NCI-H524 treated with DMSO at 0.1 percent for 48 hours (cell line): ENCODE measurements at places on chromosomes 3 and 15.
A peak's percentile ranks its signal among the peaks of the same experiment; 100 is the strongest.

GRCh38 chr3:168094877-168095610 lies 680 bp downstream of the GOLIM4 start:
- DNase-seq = no peak

DNA sequence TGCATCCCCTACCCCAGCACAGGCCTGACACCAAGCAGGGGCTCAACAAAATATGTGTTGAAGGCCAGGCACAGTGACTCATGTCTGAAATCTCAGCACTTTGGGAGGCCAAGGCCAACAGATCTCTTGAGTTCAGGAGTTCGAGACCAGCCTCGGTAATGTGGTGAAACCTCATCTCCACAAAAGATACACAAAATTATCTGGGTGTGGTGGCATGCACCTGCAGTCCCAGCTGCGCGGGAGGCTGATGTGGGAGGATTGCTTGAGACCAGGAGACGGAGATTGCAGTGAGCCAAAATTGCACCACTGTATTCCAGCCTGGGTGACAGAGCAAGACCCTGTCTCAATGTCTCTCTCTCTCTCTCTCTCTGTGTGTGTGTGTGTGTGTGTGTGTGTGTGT lies 30.7 kb upstream of the CYP11A1 start:
- DNase-seq = no peak

DNA sequence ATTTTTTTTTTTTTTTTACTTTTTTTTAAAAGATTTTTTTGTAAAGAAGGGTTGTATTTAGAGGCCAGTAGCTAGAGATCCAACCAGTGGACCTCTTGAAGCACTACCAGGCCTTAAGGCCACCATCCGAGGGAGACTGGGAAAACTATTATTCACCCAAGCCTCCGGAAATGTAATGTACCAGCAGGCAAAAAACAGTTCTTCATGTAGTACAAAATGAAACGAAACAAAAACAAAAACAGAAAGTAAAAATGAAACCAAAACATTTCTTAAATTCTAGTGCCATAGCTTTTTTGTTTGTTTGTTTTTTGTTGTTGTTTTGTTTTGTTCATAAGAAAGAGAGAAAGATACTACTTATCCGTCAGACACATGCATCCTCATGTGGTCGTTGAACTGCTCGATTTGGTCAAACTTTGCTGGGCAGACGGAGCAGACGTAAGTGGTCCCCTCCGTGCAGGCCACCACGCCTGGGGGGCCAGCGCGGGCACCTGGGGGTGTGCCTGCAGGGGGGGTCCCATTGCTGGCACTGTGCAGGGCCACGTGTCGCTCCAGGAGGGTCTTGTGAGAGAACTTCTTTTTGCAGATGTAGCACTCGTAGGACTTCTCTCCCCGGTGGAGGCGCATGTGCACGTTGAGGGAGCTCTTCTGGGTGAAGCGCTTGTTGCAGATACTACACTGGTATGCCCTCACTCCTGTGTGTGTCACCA lies 45.0 kb downstream of the TIGIT start:
- DNase-seq = no peak

GRCh38 chr3:125142420-125142778 lies 70.1 kb downstream of the SLC12A8 start:
- no peak for DNase-seq

- DNase-seq = no peak
Measured at GRCh38 chr3:74423867-74424266, 190.6 kb downstream of the CNTN3 start.

- no peak for DNase-seq
Measured at GRCh38 chr3:126216416-126216815, 36.0 kb upstream of the ALDH1L1 start.

- no peak for DNase-seq
Measured at GRCh38 chr3:179622023-179622422, 17.4 kb downstream of the NDUFB5 start.

DNA sequence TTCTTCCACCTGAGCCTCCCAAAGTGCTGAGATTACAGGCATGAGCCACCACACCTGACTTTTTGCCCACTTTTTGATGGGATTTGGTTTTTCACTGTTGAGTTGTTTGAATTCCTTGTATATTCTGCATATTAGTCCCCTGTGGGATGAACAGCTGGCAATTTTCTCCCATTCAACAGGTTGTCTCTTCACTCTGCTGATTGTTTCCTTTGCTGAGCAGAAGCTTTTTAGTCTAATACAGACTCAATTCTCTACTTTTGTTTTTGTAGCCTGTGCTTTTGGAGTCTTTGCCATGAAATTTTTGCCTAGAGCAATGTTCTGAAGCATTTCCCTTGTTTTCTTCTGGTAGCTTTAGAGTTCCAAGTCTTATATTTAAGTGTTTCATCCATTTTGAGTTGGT lies 62.7 kb upstream of the MFGE8 start:
- DNase-seq = no peak

GRCh38 chr15:48493763-48494225 lies 151.7 kb downstream of the FBN1 start:
- no peak for DNase-seq

DNA sequence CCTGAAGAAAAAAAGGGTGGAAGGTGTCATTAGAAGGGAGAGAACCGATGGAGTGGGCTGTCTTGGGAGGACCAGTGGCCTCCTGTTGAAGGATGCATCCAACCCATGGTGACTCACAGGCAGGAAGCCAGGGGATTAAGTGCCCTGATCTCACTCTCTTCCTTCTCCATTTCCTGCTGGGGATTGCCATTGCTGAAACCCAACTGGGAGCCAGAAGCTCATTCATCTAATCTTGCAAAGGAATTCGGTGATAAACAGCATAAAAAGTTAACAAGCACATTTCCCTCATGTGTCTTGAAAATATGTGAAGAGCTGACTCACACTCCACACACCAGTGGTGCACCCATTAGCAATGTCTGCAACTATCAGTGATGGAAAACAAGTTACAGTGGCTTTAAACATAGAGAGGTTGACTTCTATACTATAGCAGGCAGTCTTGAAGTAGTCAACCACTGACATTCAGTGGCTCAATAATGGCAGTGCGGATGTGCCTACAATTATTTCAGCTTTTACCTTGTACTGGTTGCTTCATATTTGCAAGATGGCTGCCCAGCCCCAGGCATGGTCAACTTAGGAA lies 12.8 kb upstream of the CSRNP1 start:
- DNase-seq = no peak

GRCh38 chr15:48898032-48898431 lies 20.1 kb downstream of the EID1 start:
- no peak for DNase-seq

- no peak for DNase-seq
Measured at GRCh38 chr15:88535100-88535499, 11.4 kb downstream of the DET1 start.

- no peak for DNase-seq
Measured at GRCh38 chr3:43854916-43855315, 164.2 kb downstream of the ABHD5 start.

- peak; percentile 83 for DNase-seq
Measured at GRCh38 chr3:128217702-128218547, 64.6 kb downstream of the EEFSEC start.

- DNase-seq = no peak
Measured at GRCh38 chr3:10892622-10893021, 76.6 kb downstream of the SLC6A11 start.

- DNase-seq = no peak
Measured at GRCh38 chr15:44015545-44016305, 179.3 kb downstream of the FRMD5 start.

DNA sequence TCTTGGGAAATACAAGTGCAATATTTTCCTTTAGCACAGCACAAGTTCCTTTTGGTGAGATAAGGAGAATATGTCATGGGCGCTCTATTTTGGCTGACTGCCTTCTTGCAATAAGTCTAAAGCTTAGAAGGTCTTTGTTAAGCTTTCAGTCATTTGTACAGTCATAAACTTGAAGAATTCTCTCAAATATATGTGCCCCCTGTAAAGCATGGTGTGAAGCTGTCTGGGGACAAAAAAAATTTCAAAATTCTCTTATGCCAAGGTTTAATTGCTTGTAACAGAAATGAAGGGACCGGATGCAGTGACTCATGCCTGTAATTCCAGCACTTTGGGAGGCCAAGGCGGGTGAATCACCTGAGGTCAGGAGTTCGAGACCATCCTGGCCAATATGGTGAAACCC lies 21.7 kb upstream of the ARID3B start:
- no peak for DNase-seq

DNA sequence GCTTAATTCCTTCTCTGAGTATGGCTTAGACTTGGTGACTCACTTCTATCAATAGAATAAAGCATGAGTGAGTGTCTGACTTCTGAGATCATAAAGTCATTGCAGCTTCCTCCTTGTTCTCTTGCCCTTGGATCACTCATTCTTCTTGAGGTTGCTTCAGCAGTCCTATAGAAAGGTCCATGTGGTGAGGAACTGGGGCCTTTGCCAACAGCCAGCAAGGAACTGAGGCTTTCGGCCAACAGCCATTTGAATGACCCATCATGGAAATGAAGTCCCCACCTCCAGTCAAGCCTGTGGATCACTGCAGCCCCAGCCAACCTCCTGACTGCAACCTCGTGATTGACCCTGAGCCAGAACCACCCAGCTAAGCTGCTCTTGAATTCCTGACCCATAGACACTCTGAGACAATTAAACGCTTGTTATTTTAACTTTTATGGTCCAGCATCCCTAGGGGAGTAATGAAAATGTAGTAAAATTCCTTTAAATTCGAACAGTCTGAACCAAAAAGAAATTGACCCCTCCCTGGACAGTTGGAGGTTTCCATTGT lies 84.5 kb downstream of the WDR76 start:
- no peak for DNase-seq

DNA sequence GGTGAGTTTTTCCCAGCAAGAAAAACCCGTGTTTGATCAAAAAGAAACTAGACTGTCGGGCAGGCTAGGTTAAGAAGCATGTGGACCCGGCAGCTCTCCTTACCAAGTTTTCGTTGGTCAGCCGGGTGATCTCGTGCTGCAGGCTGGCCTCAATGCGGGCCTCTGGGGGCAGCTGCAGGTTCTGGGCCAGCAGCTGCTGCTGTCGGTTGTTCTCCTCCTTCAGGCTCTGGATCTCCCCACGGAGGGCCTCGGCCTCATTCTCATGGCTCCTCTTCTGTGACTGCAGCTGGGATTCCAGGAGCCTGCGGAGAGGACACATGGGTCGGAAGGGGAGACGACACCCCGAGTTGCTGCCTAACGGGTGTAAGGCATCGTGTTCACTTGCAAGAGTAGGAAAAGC lies 44.5 kb upstream of the MYO5C start:
- no peak for DNase-seq

DNA sequence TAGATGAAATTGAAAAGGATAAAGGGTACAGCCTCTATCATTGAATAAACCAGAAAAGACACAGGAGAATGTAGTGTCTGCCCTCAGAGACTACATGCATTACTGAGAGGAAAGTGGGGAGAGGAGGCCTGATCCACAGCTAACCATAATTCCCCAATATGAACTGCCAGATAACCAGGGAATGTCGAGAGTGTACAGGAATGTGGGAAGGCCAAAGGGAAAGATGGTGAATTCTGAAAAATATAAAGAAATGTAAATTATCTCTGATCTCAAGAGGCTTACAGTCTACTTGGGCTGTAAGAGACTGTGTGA lies 22.3 kb downstream of the MYO1E start:
- DNase-seq = no peak

DNA sequence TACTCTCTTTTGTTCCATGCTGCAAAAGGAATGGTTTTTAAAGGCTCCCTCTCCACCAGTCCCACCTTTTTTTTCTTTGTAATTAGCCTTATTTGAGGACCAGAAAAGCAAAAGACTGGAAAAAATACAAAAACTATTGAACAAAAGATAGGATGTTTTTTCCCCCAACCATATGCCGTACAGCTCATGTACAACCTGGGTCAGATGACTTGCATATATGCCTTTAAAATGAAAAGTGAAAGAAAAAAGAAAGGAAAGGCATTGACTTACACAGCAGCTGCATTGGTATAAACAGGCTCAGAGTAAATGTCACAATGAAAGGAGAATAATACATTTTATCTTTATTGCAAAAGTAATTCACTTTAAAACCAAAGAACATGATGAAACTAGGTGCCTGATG lies 69.5 kb upstream of the CMC1 start:
- DNase-seq = no peak

DNA sequence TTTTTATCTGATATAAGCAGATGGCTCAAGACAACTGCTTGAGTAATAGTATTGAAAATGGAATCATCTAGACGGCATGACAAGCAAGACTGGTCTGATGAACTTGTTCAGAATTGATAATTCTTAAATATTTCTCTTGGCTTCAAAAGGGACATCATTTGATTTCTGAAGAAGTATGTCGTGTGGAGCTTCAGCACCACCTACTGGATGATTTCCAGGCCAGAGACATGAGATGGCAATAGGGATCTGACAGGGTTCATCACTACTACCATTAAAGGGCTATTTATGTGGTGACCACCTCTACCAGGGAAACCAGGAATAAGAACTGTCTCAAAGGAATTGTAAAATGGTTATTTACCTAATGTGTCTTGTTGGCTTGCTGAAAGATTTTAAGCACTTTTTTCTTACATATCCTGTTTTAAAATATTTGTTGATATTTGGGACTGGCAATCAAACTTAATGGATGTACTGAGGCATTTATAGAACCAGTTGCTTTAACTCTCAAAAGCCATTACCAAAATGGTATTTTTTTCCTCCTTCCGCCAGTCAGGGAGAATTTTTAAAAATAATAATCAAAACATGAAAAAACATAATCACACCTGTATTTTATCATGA lies 99.5 kb upstream of the FAM98B start:
- peak; percentile 1 for DNase-seq

DNA sequence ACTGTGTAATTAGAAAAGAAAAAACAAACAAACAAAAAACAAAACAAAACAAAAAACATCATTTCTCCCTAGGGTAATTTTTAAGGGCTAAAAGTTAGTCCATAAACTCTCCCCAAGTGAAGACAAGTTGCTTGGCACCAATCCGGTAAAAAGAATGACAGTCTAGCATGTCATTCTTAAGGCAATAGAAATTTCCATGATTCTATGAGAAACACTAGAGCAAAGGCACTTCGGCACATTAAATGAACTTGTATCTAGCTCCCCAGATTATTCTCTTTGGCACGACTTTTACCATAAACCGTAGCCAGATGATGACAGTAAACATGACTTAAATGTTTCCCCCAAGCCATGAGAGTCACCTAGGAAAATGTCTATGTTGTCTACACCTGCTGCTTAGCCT lies 10.1 kb downstream of the COL8A1 start:
- DNase-seq = no peak

DNA sequence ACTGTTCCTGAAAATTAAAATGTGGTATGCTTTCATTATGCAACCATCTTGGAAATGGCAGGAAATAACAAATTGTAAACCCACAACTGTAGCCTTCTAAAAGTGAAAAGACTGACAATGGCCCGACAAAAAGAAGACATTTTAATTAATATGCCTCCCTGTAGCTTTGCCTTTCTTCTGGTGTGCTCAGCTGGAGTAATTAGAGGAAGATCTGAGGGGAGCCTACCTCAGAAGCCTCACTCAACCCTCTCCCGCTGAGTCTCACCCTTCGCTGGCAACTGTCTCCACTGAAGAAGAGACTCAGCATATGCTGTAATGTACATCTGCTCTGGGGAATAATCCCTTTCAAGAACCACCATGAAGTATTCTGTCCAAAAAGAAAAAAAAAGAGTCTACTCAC lies 104.7 kb upstream of the SETMAR start:
- DNase-seq = peak; percentile 60

- DNase-seq = no peak
Measured at GRCh38 chr3:13285007-13285567, 135.0 kb downstream of the NUP210 start.
